ENCODE measurements at places on chromosomes 1 and 21. TPM values are rescaled to one million over a fixed set of nuclear protein-coding genes. Genes with fewer than 3 reads are reported as not detected.

The C1orf87 gene
- total RNA-seq: not detected

The NBPF12 gene
- total RNA-seq: 12.4 TPM

The TMEM52 gene
- total RNA-seq: 4.1 TPM

The POGZ gene
- total RNA-seq: 102 TPM

The ANKRD35 gene
- total RNA-seq: not detected

The CR1L gene
- total RNA-seq: not detected

The IFFO2 gene
- 16.3 TPM for total RNA-seq

The AKR7A2 gene
- total RNA-seq: 61.5 TPM

The TMEM125 gene
- total RNA-seq: not detected

The ICOSLG gene
- total RNA-seq: 0.69 TPM

The LENEP gene
- 1.7 TPM for total RNA-seq

The NCF2 gene
- not detected for total RNA-seq

The PTCH2 gene
- total RNA-seq: 2.3 TPM

The CYB5RL gene
- total RNA-seq: 7.0 TPM

The PLA2G2C gene
- total RNA-seq: not detected
